ENCODE measurements at places on chromosomes 11 and 22.

- peak; percentile 29 for DNase-seq
Measured at GRCh38 chr22:38468443-38469305, 778 bp downstream of the KDELR3 start.

DNA sequence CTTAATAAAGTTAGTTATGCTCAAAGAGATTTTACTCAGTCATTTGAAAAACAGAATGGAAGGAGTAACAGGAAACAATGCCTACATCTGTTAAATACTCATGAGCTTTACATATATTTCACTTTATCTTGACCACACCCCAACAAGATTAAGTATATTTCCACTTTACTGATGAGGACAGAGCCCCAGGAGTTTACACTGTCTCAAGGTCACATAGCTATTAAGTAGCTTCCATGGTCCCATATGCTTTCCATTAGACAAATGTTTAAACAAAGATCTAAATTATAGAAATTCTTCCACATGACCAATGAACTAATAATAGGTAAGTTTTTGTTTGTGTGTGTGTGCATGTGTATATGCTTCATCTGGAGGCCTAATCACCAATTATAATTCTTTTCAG lies 30.2 kb downstream of the MRTFA start:
- no peak for DNase-seq

GRCh38 chr11:23308041-23308440 lies 447.8 kb upstream of the CCDC179 start:
- no peak for DNase-seq

DNA sequence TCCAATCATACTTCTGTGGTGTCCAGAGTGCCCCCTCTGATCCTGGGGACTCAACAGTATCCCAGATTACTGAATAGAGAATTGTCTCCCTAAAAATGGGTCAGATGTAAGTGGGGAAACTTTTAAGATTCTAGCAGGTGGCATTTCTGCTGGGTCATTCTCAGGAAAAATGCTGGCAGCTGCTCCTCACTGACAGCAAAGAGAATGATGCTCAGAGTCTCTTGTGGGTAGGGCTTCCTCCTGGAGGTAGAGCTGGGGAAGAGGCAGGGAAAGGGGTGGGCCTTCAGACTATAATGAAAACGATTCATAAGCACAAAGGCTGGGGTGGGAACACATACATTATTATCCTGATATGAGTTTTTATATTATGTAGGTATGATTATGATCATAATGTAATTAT lies 647.2 kb downstream of the NELL1 start:
- DNase-seq = no peak

DNA sequence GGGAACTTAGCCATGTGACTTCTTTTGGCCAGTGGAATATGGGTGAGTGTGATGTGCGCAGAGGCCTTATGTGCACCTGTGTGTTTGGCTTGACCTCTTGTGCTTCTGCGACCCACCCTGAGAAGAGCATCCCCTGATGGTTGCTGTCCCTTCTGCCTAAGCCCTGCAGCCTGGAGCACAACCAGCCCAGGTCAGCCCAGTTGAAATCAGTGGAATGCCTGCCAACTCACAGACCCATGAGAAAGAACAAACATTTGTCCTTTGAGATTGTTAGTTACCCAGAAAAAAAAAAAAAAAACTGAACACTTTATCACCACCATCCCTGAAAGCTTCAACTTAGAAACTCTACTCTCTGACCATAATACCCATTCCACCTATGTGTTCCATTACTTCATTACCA lies 38.5 kb downstream of the PAMR1 start:
- no peak for DNase-seq

GRCh38 chr11:1573903-1574237 lies 1.8 kb upstream of the DUSP8 start:
- no peak for DNase-seq

DNA sequence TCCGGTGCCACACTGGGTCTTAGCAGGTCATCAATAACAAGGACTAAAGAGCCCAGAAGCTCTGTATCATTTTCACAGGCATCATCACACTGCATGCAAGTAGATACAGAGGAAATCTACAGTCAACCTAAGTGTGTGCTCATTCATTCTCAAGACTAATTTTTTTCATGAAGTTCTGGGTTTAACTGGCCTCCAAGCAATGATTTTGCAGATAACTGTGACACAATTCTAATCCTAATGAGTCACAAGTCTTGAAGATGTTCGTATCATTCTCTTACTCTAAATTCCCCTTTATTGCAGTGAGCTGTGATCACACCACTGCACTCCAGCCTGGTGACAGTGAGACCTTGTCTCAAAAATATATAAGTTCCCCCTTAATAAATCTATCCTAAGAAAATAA lies 2.5 kb downstream of the OR52W1 start:
- no peak for DNase-seq
